ENCODE measurements at places on chromosomes 3 and 15. TPM values are rescaled to one million over a fixed set of nuclear protein-coding genes. Genes with fewer than 3 reads are reported as not detected.

DNA sequence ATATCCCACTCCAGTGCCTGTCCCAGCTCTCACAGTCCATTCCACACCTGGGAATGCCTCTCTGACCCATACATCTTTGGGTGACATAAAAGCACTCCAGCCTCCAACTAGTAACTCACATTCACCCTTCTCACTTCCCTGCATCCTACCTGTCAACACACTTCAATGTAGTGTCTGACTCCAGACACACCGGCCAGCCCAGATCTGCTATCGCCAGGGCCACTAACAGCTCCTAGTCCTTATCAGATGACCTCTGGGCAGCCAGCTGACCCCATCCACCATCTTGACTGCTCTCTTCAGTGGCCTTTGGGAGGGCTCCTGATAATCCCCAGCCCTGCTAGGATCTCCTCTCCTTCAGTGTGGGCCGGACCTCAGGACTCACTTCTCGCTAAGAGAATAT, 2.9 kb upstream of the MCM2 start:
- no peak for DNase-seq

- no peak for DNase-seq
Measured at GRCh38 chr3:193827040-193827669, 234.1 kb downstream of the OPA1 start.

IGDCC3 gene
- total RNA-seq, result 35.1 TPM

EPHA3 gene
- total RNA-seq, result 4.2 TPM

GRCh38 chr3:112167758-112168157, 34.7 kb upstream of the GCSAM start:
- no peak for DNase-seq

- DNase-seq, result no peak
Measured at GRCh38 chr3:39812537-39812936, 3.1 kb downstream of the MYRIP start.

GRCh38 chr15:52563501-52564060, 5.2 kb downstream of the ARPP19 start:
- DNase-seq, result no peak

CACNA1D gene
- 2.8 TPM for total RNA-seq

GRCh38 chr3:31223278-31223677, 309.4 kb upstream of the STT3B start:
- DNase-seq, result no peak

DNA sequence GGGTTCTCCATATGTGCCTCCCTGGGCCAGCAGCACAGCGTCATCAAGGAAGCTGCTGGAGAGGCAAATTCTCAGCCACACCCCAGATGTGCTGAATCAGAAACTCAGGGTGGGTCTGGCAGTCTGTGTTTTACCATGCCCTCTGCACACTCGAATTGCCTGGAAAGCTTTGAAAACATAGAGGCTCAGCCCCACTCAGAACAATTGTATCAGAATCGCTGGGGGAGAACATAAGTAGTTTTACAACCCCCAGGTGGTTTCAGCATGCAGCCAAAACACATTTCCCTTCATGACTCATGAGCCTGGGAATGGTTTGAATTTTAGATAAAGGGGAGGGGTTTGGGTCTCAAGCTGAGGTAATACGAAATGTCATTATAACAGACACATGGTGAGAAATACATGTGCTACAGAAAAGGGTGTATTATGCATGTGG, 9.6 kb downstream of the TGM4 start:
- no peak for DNase-seq

DNA sequence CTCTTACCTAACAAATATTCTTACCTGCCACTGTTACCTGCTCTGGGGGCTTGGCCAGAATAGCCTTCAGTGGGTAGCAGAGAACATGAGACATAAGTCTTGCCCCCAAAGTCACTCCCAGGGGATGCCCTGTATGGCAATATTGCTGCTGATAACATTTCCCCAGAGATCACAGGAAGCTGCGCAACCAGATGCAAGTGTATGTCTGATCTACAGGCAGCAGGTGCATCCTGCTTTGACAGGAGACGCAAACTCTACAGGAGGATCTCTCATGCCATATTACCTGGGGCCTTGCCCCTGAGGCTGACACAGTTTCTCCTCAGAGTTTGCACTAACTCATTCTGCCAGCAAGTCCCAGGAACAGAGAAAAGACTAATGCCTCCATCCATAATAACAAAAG, 174.4 kb upstream of the LPP start:
- no peak for DNase-seq

GRCh38 chr15:59313641-59314332, 58.9 kb downstream of the MYO1E start:
- DNase-seq, result peak; percentile 49

DNA sequence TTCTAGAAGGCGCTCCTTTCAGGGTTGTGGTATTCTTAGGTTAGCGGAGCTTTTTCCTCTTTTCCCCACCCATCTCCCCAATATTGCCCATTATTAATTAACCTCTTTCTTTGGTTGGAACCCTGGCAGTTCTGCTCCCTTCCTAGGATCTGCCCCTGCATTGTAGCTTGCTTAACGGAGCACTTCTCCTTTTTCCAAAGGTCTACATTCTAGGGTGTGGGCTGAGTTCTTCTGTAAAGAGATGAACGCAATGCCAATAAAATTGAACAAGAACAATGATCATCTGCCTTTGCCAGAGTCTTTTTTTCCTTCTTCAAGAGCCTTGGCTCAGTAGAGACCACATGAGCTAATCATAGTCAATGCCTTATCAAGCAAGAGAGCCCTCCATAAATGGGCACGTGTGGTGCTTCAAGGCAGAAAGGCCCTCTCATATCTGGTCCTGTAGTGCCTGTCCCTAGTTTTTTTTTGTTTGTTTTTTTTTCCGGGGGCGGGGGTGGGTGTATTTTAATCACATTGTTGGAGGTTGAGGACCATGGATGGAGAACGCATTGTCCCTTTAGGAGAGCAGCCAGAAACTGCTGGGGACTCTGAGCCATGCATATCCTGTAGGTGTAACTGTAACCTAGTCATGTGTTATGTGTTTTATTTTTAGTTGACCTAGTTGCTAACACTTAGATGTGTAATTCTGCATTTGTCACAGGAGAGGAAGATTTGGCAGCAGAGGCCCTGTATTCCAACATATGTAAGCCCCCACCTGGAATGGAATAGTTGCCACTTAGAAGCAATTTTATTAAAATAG, 64.7 kb upstream of the ACAD9 start:
- no peak for DNase-seq

GRCh38 chr3:79406175-79406574, 361.6 kb downstream of the ROBO1 start:
- DNase-seq, result no peak

- no peak for DNase-seq
Measured at GRCh38 chr3:11603628-11604027, 40.1 kb downstream of the VGLL4 start.

GRCh38 chr3:15206662-15207576, 873 bp downstream of the CAPN7 start:
- no peak for DNase-seq

TNIK gene
- 7.3 TPM for total RNA-seq

DNA sequence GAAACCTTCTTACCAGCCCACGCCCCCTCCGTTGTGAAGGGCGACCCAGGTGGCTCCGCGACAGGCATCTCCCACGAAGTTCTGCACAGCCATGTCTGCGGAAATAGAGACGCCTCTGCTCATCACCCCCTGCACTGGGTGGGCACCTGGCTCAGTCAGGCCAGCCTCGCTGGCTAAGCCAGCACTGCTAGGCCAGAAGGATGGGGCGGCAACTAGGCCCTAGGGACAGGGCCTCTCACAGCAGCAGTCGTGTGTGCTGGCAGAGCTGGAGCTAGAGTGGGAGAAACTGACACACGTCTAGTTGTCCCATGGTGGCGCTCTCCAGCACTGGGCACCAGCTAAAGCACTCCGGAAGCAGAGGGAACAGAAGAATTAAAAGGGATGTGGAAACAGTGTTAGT, 12.5 kb upstream of the ZXDC start:
- DNase-seq, result no peak

- peak; percentile 31 for DNase-seq
Measured at GRCh38 chr15:99436542-99437314, 129.1 kb upstream of the MEF2A start.

DNA sequence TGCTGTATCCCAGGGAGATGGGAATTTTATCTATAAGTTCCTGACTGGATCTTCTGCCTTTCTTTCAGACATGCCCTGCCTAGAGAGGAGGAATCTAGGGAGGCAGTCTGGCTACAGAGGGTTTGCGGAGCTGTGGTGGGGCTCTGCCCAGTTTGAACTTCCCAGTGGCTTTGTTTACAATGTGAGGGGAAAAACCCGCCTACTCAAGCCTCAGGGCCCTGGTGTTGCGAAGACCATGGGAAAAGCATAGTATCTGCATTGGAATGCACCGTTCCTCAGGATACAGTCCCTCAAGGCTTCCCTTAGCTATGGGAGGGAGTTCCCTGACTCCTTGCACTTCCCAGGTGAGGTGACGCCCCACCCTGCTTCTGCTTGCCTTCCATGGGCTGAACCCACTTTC, 168.7 kb downstream of the TMEM108 start:
- no peak for DNase-seq

LRRC3B gene
- 0.23 TPM for total RNA-seq

- DNase-seq, result no peak
Measured at GRCh38 chr15:59516655-59517461, 78.9 kb downstream of the FAM81A start.

MESP1 gene
- total RNA-seq, result 0.89 TPM

- no peak for DNase-seq
Measured at GRCh38 chr15:70213794-70214193, 116.1 kb upstream of the TLE3 start.

MYRIP gene
- total RNA-seq, result 0.53 TPM

DNA sequence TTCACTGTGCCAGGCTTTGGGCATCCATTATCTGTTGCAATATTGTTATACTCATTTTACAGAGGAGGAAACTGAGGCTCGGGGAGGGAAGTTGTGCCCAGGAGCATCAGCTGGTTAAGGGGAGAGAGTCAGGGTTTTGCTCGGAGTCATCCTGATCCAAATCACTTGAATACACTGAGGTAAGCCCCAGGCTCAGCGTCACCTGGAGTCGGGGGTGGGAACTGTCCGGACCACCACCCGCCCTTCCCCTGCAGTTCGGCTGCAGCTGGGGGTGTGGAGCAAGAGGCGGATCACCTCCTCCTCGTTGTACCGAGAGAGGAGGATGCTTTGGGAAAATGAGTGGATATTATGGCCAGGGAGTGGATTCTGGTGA, 646 bp downstream of the HRH1 start:
- DNase-seq, result no peak

RAB6B gene
- 12.8 TPM for total RNA-seq

DNA sequence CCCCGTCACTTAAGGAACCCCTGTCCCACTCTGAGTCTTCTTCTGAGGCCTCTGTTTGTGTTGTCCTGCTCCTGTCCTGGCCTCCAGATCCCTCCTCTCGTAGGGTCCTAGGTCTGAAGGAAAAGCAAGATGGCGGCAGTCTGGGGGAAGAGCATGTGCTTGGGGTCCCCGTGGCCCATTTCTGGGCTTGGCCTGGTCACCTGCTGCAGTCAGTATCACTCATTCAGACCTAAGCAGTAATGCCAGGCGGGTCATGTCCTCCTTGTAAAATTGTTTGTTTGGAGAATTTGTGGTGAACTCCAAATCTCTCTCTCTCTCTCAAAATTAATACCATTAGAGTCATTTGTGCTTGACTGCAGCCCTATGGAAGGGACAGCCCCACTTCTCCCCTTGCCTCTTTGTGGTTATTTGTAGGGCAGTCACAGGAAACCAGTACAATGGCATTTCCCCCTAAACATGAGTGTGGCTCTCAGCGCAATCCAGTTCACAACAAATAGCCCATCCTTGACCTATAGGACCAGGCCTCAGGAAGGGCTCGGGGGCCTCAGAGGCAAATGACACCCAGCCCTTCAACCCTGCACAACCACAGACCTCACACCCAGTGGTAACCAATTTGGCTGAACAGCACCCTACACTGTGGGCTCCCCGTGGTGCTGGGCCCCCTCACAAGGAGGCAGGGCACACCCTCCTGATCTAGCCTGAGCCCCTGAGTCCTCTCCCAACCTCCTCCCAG, 173.5 kb downstream of the OR4M2 start:
- DNase-seq, result no peak

GRCh38 chr15:69573815-69574475, 121.3 kb downstream of the RPLP1 start:
- no peak for DNase-seq

HEG1 gene
- total RNA-seq, result 12.8 TPM

DNA sequence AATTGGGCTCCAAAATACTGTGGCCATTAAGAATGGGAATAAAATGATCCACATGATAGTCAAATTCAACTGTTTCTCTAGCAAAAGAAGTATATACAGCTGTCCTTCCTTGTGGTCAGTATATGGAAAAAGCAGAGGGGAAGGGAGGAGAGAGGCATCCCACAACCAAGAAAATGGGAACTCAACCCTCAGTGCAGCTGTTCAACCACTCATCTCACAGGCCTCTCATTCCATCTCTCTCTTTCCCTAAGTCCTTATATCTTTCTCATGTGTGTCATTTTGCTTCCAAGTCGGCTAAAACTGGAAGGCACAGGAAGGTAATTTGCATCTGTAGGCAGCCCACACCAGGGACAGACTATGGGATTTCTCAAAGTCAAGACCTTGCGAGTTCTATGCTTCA, 27.5 kb downstream of the AVEN start:
- DNase-seq, result no peak

GRCh38 chr15:76964157-76964556, 30.8 kb upstream of the PSTPIP1 start:
- DNase-seq, result no peak
